ENCODE measurements at places on chromosomes 1 and 21.

DNA sequence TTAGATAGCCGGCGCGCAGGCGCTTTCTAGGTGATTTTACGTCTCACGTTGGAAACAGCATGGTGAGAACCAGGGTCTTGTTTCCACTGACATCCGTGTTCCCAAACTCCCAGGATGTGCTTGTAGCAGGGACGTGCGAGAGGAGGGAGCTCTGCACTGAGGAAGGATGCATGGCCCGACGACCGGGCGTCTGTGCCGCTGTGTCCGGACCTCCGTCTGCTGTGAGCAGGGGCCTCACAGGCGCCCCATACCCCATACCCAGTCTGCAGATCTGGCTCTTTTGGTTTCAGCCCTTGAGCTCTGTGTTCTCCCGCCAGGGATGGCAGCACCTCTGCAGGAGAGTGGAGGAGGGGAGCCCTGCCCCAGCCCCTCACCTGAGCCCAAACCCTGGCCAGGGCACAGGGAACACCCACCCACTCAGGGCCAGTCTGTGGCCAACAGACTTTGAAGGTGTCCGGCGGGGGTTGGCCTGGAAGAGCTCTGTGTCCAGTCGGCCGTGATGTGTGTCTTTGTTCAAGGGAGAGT lies 67.2 kb upstream of the COL6A1 start:
- no peak for DNase-seq

DNA sequence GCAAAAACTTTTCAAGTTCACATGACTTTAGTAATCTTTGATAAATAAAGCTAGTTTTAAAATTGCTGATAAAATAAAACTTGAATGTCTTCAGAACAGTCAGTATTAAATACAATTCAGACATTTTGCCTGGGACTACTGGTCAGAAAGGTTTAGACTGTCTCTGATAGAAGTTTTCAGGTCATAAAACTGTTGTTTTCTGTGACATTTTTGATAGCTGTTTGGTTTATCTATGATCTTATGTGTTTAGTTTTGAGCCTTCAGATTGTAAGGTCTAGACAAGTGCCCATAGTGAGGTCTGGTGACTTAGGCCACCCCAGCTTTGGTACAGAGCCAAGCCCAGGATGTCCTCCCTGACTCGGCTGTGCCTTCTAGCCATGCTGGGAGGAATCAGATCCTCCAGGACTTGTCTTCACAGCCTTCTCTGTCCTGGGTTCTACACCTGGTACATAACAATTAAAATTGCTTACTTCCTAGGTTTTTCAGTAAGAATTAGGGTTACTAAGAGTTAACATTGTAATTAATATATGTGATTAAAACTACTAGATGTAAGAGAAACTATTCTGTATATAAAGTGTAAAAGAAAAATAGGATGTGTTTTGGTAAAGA lies 15.1 kb upstream of the DNAH14 start:
- no peak for DNase-seq

- DNase-seq, result no peak
These were observed 50.2 kb upstream of the VTCN1 start for GRCh38 chr1:117260761-117261423.

- no peak for DNase-seq
These were observed 440.5 kb downstream of the SMYD3 start for GRCh38 chr1:246066573-246066972.
